ENCODE measurements at places on chromosomes 4 and X.

DNA sequence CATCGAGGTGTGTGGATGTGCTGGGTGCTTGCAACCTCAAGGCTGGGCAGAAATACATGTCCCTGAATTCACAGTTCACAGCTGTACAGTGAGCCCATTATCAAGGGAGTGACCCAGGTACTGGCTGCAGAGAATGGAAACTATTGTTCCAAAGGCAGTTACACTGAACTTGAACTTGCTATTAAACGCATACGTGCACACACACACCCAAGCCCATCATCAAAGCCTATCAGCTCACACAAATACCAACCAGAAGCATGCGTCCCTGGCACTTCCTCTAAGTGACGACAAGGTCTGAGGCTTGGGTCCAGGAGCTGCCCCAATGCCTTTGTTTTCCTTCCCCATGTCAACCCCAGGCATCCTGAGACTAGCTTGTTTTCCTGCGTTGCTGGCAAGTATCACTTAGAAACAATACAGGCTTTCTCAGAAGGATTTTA lies 88.6 kb downstream of the IRF2 start:
- DNase-seq: no peak

GRCh38 chr4:23733476-23733875 lies 156.4 kb downstream of the PPARGC1A start:
- no peak for DNase-seq

DNA sequence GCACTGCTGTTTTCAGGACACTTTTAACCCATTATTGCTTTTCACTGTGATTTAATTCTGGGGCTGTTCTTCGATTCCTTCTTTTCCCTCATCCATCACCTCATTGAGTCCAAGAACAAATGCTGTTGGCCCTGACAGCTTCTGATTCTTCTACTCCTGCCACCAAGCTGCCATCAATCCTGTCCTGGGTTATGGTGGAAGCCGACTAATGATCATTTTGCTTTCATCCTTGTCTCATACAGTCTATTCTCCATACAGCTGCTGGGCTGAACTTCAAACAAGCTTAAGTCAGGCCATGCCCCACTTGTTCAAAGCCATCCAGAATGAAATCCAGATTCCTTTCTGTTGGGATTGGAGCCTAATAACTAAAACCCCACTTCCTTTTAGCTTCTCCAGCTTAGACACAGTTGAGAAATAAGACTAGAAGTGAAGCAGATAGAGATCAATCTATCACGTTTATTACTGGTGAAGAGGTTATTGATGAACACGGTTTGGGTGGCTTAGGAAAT lies 161.9 kb downstream of the STK32B start:
- no peak for DNase-seq

GRCh38 chrX:72100824-72101351 lies 30.8 kb downstream of the RTL5 start:
- DNase-seq: peak; percentile 85

DNA sequence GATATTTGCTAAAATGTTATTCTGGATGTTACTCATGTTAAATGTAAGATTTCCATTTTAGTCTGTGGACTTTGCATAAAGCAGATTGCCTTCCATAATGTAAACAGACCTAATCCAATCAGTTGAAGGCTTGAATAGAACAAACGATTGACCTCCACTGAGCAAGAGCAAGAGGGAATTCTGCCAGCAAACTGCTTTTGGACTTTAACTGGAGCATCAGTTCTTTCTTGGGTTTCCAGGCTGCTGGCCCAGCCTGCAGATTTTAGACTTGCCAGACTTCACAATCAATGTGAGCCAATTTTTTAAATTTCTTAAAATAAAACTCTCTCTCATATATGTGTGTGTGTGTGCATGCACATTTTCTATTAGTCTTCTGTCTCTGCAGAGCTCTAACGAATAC lies 1248.8 kb downstream of the ADGRL3 start:
- no peak for DNase-seq

DNA sequence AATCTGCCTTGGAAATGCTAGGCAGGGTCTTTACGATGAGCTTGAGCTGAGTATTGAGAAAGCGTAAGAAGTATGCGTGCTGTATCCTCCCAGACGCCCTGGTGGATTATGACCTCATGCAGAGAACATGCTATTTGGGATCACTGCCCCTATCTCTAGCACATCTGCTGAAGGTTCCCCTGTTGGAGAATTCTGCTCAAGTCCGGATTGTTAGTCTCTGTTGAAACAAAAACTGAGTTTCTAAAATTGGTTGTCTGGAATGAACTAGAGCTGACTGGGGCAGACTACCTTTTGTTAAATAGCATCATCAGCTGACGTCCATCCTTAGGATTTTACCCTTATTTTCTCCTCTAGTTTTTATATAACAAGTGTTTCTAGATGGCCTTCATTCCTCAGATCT lies 7.5 kb downstream of the FHDC1 start:
- DNase-seq: no peak

Data from CD4-positive, alpha-beta T cell treated with Interleukin-2 at 100 ng/mL for 4 hours (primary cell).